NCI-H2081 treated with DMSO at 0.1 percent for 48 hours (cell line): ENCODE measurements at places on chromosomes 13 and 19.

DNA sequence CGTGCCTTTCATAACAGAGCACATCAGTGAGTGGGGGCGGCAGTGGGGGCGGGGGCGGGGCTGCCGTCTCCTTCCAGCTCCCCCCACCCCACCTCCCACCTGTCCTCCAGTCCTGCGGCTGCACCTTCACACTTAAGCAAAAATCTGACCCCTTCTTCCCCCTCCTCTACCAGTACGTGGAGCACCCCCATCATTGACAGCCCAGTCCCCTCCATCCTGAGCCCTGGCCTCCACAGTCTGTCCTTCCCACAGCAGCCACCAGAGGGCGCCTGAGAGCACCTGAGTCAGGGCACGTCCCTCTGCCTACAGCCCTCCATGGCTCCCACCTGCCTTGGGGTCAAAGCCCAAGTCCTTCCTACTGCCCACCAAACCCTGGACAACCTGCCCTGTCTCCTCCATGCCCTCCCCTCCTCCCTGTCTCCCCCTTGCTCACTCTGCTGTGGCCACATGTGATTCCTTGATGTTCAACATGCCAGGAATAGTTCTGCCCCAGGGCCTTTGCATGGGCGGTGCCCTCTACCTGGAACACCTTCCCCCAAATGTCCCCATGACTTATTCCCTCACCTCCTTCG lies 4.0 kb downstream of the EBI3 start:
- DNase-seq: no peak

GRCh38 chr19:38213911-38214625 lies 10.0 kb downstream of the DPF1 start:
- no peak for DNase-seq

- no peak for DNase-seq
These were observed 7.0 kb downstream of the U2AF2 start for GRCh38 chr19:55661826-55662225.

- DNase-seq: no peak
These were observed 13.0 kb downstream of the PGLYRP1 start for GRCh38 chr19:46009530-46010510.

GRCh38 chr13:110713981-110714796 lies 689 bp downstream of the ING1 start:
- no peak for DNase-seq

DNA sequence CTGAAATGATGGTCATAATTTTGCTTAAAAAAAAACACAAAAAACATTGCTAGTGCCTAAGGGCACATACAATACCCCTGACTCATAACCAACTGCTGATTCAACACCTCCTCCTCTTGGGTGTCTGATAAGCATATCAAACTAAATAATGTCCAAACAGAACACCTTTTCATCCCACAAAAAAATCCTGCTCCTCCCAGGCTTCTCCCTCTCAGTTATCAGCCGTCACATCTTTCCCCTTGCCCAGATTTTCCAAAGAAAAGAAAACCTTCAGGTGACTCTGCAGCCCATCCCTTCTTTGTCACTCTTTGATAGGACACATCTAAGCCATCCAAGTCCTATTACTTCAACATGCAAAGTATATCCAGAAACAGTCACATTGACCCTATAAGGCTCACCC lies 46.9 kb downstream of the ABCC4 start:
- DNase-seq: no peak

GRCh38 chr13:50292081-50292480 lies 276.8 kb downstream of the KCNRG start:
- DNase-seq: no peak

- DNase-seq: no peak
These were observed 111.3 kb downstream of the TUBA3C start for GRCh38 chr13:19070398-19070735.

- DNase-seq: no peak
These were observed 12.3 kb downstream of the HRC start for GRCh38 chr19:49142866-49143335.

DNA sequence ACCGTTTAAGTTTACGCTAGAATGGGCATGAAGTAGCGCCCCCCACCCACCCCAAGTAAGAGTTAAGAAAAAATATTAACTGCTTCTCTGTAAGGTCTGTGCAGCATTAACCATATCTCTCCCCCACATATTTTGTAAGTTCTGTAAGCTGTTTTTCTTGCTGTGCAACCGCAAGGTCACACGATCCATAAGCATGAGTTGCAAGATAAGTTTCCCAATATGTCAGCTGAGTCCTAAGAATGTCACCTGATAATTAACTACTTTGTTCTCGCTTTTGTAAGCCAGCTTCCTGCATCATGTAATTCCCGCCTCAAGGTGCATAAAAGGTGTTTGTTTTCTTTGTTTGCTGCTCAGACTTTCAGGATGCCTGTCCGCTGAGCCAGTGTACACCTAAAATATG lies 187.0 kb downstream of the MYO16 start:
- DNase-seq: no peak

- no peak for DNase-seq
These were observed 15.7 kb upstream of the CD177 start for GRCh38 chr19:43337737-43338136.

DNA sequence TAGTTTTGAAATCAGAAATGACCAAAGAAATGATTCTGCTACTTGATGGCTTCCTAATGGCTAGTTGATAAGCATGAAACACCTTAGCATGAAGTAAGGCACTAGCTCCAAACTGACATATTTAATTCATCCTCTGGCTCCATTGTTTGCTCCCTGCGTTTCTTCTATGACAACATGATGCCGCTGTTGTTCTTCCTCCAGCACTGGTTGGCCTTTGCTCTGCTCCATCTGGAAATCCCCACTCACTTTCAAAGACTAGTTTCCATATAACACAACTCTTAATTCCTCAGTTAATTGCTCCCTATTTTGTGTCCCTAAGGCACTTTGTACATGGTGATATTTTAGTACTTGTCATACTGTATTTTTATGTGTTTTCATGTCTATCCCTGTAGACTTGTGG lies 151.6 kb downstream of the GPC6 start:
- no peak for DNase-seq

DNA sequence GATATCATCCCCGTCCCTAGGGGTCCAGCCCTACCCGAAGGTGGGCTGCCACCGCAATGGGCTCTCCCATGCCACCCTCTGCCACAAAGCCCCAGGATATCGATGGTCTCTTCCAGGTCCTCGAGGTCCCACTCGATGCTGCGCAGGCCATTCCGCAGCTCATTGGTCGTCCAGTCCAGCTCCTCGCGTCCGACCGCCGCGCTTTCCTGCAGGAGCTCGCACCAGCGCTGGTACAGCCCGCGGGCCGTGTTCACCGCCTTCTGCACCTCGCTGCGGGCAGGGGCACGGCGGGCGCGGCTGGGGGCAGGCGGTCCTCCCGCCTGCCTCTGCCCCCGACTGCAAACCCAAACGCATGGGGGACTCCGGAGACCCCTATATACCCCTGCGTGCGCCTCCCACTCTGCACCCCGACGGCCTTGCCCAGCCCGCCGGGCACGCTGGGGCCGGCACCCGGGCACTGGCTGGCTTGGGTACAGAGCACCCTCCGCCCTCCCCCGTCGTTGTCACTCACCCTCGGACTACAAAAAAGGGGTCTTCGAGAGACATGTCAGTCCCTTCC lies 468 bp downstream of the STX10 start:
- no peak for DNase-seq

DNA sequence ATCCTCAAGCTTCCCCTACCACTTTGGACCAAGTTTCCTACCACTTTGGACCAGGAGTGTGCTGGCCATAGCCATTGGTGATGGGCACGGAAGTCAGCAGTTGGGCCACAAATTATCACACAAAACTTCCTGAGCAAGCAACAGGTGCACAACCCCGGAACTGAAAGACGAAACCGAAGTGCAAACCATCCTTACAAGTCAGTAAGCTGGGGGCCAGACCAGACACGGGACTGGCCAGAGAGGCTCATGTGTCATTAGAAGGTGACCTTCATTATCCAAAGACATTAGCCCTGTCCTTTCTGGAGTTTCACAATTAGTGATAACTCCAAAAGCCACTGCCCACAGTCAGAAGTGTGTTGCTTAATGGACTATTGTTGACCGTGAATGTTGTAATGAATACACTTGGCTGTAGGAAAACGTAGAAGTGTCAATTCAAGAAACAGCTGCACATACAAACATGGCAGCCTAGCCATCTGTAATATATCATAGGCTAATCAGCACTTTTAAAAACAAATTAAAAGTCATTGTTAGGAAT lies 244.1 kb upstream of the IRS2 start:
- DNase-seq: no peak

DNA sequence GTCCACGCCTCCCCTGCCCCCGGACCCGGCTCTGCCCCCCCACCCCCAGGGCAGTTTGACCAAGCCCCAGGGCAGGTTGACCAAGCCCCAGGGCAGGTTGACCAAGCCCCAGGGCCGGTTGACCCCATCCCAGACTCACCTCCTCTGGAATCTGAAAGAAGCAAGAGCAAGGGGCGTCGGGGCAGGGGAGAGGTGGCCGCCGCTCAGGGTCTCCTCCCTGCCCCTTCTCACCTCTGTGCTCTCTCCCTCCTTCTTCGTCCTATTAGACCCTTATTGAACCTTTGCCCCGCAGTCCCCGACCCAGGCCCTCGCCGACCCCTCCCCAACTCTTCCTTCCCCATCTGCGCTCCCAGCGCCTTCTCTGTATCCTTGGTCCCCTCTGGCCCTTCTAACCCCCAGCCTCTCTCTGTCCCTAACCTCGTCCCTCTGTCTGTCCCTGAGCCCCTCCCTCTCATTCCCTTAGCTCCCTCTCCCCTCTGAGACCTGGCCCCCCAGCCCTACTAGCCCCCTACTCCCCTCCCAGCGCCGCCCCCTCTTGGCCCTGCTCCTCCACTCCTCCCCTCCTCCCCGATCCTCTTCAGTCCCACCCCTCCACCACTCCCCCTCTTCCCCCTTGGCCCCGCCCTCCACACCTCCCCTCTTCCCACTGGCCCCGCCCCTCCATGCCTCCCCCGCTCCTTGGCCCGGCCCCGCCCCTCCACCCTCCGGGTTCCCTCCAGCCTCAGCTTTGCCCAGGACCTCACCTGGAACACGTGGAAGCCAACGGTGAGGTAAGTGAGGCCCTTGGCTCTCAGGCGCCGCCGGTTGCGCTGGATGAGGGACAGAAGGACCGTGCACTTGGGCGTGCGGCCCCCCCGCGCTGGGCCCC lies 7.6 kb downstream of the CAPN12 start:
- DNase-seq: no peak

GRCh38 chr13:45162194-45162593 lies 38.7 kb downstream of the KCTD4 start:
- DNase-seq: no peak

GRCh38 chr19:50248826-50249225 lies 45.4 kb downstream of the MYH14 start:
- no peak for DNase-seq

DNA sequence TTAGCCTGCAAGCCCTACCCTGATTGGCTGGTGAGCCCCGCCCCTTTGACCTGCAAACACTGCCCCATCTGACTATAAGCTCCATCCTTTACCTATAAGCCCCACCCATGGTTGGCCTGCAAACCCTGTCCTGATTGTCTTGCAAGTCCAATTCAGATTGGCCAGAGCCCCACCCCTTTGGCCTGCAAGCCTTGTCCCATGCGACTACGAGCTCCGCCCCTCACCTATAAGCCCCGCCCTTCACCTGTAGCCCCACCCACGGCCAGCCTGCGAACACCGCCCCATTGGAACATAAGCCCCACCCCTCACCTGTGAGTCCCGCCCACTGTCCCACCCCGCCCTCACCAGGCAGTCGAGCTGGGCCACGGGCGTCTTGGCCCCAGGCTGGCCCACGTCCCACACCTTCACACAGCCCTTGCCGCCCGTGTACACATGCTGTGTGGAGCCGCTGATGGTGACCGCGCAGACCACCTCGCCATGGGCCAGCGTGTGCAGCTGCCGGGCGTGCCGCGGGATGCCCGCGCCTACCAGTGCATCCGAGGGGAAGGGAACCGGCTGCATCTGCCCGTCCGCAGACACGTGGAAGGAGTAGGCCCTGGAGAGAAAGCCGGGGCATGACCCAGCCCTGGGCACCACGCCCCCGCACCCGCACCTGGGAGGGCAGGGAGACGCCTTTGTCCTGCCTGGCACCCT lies 22.9 kb downstream of the TLE2 start:
- DNase-seq: no peak

GRCh38 chr13:20738616-20739015 lies 35.1 kb downstream of the IL17D start:
- no peak for DNase-seq

- DNase-seq: no peak
These were observed 178.6 kb downstream of the RBM26 start for GRCh38 chr13:79227418-79227817.

- DNase-seq: no peak
These were observed 3.5 kb downstream of the FSTL3 start for GRCh38 chr19:679418-680286.

DNA sequence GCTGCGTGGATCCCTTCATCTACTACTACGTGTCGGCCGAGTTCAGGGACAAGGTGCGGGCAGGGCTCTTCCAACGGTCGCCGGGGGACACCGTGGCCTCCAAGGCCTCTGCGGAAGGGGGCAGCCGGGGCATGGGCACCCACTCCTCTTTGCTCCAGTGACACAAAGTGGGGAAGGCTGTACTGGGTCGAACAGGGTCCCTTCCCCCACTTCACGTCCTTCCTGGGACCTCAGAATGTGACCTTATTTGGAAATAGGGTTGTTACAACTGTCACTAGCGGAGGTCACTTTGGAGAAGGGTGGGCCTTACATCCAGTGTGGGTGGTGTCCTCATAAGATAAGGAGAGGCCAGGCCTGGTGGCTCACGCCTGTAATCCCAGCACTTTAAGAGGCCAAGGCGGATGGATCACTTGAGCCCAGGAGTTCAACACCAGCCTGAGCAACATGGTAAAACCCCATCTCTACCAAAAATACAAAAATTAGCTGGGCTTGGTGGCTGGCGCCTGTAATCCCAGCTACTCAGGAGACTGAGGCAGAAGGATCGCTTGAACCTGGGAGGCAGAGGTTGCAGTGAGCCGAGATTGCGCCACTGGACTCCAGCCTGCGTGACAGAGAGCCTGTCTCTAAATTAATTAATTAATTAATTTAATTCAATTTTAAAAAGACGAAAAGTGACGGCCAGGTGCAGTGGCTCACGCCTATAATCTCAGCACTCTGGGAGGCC lies 1.8 kb downstream of the F2RL3 start:
- DNase-seq: no peak

DNA sequence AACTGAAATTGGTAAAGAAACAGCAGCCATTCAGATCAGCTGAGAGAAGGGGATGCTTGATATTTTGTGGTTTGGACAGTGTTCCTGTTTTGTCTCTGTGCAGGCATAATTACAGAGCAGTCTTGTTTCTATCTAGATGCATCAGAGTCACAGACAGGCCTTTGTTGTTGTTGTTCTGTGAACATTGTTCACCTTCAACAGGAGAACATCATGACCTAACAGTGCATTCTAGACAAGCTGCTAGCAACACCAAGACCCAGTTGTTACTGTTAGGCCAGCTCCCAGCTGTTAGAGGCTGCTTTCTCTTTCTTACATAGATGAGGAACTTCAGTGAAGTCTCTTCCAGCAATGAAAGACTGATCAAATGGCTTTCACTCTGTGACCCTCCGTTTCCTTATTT lies 8.5 kb upstream of the LSR start:
- DNase-seq: no peak
